CD14-positive monocyte (primary cell): ENCODE measurements at places on chromosomes 6 and 20. TPM values are rescaled to one million over a fixed set of nuclear protein-coding genes. Genes with fewer than 3 reads are reported as not detected.
A peak's percentile ranks its signal among the peaks of the same experiment; 100 is the strongest.

The NR2E1 gene
- polyA plus RNA-seq, result not detected in 2 replicates

DNA sequence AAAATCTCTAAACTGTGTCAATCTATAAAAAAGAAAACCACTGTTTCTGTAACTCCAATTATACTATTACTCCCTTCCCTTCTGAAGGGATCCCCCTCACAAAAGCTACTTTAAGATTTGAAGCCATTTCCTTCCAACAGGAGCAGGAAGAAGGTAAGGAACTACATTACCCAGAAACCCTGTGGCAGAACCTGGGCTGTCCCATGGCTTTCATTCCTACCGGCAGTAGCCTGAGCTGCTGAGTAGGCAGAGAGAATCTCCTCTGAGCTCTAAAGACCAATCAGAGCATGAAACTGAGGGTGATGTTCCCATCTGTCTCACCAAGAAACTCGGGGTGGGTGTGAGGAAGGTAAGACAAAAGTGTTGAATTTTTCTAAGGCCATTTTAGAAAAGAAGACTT, 108.0 kb upstream of the LRFN2 start:
- DNase-seq, result no peak

GRCh38 chr6:25012657-25013056, 76.9 kb upstream of the RIPOR2 start:
- DNase-seq, result peak; percentile 64

DNA sequence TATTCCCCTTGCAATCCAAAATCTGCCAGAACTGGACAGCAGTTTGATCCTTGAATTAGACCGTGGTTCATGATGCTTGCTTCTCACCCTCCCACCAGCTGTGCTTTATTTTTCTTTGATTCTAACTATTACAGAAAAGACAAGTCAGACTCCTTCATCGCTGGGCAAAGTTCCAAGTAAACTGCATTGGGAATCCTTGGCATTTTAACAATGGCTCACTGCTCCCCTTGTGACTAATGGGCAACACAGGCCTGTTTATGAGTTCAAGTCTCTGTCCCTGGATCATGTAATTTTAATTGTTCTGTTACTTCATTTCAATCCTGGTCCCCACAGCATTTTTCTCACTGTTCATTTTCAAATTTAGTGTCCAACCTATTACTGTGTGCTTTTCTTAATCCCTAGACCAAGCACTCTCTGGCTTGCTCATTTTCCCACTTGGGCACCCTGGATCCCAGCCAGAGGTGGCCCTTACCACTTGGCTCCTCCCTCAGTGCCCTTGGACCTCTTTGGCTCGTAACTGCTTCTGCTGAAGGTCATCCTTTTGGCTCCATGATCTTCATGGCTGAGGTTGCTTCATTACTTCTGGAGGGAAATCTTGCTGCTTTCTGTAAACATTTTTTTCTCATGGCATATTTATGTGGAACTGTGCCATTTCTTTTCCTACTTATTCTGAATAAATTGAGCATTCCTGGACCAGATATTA, 32.8 kb downstream of the PSMB9 start:
- DNase-seq, result no peak

DNA sequence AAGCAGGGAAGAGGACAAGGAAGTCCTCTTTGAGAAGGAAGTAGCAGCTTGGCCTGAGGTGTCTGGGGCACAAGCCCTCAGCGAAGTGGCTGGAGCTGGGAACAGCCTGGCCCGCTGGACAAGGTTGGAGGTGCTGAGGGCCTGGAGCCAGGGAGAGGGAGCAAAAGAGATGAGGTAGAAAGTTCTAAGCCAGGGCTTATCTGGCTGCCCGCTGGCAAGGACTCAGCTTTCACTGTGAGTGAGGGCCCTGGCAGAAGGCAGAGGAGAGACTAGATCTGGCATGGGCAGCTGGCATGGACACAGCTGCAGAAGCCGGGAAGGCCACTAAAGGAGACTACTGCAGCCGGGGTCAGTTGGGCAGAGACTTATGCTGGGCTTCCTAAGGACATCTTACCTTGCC, 21.8 kb upstream of the PCMTD2 start:
- no peak for DNase-seq

DNA sequence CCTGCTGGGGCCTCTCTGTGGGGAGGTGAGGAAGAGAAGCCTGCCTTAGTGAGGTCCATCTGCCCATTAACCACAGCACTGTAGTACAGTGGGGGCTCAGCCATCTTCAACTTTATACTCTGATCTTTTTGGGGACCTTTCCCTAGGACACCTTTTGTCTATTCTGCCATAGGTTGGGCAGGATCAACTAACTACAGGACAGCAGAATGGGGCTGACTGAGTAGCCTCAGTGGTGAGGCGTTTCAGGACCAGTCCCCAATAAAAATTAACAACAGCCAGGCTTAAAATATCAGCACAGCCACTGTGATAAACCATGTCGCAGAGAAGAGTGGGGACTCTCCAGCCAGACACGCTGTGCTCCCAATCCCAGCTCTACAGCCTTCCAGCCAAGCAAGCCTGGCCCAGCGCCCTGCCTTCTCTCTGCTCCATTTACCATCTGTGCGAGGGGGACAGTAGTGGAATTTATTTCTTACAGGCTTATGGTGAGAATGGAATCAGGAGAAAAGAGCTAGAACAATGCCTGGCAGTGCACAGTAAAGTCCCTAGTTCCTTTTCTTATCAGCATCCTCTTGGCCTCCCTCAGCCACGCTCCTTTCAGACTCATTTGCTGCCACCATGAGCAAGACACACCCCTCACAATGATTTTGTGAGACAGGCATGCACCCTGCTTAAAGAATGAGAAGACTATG, 75.5 kb downstream of the SLC22A23 start:
- no peak for DNase-seq

GRCh38 chr6:87588756-87589407, 905 bp downstream of the RARS2 start:
- DNase-seq, result no peak

DNA sequence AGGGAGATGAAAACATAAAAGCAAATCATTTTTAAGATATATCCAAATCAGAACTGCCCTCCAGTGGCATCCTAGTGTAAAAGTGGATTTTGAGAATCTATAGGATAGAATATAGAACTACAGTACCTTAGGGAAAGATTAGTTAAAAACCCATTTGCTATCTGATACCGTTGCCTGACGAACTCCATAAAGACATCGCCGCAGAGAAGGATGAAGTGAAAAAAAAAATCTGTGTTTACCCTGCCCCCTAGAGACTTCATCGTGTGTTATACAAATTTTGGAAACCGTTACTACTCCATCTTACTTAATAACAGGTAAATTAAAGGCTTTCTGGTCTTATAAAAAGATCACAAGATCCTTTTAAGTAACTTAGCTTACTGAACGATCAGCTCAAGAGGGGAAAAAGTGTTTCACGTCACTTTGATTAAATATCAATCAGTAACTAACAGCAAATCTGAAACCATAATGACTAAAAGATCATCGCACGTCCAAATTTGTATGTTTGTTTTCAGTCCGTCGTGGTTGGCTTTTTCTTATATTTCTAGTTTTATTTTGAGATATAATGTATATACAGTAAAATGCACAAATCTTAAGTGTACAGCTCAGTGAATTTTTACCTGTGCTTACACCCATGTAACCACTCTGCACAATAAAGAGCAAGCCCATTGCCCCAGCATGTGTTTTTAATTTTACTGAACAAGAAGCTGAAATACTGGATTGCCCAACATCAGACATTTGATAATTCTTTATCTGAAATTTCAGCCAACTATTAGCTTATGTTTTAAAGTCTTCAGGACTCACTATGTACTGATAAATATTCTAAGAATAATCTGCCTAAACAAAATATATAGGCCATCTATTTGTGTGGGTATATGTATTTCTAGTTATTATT, 881 bp upstream of the MCM3 start:
- no peak for DNase-seq

DNA sequence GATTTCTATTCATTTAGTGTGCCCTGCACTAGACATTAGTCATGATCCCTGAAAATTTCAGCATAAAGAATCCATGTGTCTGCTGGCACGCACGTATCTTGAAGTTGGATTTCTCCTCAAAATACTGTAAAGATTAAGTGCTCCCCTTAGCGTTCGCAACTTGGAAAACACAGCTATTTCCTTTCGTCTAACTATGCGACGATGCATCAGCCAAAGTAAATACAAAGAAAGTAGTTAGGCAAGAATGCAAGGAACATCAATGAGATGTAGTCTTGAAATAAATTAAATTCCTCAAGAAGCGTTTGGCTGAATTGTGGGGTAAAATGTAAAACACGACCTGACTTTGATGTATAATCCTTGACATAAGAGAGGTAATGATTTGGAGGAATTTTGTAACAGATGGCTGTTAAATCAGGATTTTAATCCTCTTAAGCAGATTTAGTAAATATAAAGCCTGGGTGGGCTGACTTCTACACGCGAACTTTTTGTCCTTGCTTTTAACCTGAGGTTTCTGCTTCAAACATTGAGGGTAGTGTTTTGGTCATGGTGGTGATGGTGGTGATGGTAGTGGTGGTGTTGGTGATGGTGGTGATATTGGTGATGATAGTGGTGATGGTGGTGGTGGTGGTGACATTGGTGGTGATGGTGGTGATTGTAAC, 88.2 kb downstream of the FOXF2 start:
- no peak for DNase-seq

GRCh38 chr20:42572320-42573016, 617.2 kb downstream of the PTPRT start:
- DNase-seq, result no peak
